Head of caudate nucleus (tissue), 42 donors: ENCODE measurements at places on chromosomes 2 and 18.
A peak's percentile ranks its signal among the peaks of the same experiment; 100 is the strongest.

- no peak for DNase-seq
These were observed 22.7 kb upstream of the TFPI start for GRCh38 chr2:187576906-187577305.

- peak; percentile 65 for DNase-seq
These were observed 1.1 kb downstream of the IGFBP5 start for GRCh38 chr2:216694082-216694825.

DNA sequence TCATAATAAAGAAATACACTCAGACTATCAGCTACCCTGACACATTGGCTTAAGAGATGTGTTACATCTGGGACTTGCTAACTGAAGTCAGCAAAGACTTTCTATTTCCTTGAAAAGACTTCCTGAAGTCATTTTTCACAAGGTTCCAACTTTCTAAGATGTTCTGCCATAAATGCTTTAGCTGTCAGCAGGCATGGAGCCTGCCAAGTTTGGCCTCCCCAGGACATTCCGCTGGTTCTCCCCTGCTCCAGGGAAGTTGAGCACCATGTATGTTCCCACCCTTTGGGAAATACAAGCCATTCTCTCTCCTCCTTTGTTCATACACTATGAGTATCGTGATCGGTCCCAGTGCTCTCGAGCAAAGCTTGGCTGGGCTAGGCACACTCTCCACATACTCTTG lies 202.7 kb upstream of the CCDC68 start:
- no peak for DNase-seq

- no peak for DNase-seq
These were observed 602.1 kb upstream of the SYT4 start for GRCh38 chr18:43879415-43879814.

GRCh38 chr2:194090251-194090905 lies 1566.6 kb upstream of the SLC39A10 start:
- no peak for DNase-seq

- DNase-seq = no peak
These were observed 18.9 kb upstream of the WDR33 start for GRCh38 chr2:127829845-127830246.
